ENCODE measurements at places on chromosomes 1 and 21.

DNA sequence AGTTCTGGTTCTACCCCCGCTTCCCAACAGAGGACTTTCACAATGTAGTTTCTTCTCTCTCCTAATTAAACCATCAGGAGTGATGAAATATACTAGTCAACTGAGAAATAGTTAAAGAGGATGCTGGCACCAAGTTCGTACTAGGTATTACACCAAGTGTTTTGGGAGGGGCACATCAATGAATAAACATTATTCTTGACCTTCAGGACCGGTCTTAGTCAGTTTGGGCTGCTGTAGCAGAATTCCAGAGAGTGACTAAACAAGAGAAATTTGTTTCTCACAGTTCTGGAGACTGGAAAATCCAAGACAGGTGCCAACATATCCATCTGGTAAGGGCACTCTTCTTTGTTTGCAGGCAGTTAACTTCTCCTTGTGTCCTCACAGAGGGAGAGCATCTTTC lies 103.8 kb downstream of the SPATA17 start:
- DNase-seq: no peak

DNA sequence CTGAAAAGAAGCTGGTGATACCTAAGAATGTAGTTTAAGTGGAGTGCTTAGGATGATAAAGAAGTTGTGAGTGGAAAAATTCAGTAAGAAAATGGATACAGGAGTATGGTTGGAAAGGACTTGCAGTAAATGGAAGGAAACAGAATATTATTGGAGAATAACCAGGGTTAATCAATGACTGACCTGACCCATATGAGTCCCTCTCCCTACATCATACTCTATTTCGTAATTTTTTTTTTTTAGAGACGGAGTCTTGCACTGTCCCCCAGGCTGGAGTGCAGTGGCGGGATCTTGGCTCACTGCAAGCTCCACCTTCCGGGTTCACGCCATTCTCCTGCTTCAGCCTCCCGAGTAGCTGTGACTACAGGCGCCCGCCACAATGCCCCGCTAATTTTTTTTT lies 33.4 kb upstream of the ENSA start:
- no peak for DNase-seq

DNA sequence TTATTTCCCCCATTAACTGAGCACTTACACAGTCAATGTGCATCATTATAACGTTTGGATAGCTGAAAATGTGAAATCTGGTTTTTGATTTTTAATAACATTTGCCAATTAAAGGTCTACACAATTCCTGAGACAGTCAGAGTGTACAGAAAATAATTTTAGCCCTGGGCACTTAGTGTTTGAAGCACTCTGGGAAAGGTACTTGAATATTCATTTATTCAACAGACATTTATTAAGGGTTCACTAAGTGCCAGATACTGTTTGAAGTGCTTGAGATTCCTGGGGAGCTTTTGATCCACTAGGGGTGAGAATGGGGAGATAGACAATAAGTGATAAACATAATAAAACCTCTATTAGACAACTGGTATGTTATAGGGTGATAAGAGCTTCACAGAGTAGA lies 141.8 kb downstream of the DISC1 start:
- DNase-seq: no peak

DNA sequence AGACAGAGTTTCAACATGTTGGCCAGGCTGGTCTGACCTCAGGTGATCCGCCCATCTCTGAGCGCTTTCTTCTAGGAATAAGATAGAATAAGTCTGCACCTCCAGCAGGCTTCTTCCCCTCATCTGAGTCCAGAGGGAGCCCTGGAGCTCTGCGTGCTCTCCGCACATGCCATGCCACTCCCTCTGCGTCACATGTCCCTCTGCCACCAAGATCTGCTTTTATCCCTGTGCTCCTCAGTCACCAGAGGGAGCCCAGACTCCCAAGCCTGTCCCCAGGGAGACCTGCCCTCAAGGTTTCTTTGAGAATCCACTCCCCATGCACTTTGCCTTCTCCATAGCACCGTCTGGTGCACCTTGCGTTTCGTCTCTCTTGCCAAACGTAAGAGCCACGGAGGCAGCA lies 213.0 kb downstream of the CAMTA1 start:
- DNase-seq: no peak

DNA sequence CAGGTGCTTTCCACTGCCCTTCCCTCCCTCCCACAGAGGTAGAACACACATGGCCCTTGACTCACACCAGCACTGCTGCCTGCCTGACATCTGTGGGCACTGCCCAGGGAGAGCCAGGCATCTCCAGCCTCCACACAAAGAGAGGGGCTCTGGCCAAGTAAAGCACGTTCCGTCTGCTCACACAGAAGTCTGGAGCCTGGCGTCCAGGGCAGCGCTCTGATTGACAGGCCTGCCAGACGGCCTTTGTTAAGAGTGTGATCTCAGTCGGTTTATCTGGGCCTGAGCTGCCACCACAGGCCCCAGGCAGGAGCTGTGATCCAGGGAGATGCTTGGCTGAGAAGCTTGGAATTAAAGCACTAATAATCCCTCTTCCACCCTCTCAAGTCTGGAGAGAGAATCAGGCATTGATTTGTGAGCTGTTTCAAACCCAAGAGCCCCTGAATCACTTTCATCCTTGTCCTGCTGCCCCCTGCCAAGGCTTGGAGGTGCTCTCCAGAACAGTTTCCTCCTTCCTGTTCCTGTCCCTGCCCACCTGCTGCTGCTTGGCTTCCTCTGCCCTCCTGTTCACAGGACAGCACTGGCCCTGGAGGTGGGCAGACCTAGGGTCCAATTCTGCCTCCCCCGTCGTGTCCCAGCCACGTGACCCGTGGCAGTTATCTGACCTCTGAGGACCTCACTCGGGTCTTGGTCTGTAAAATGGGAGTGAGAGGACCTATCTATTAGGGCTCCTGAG lies 3.7 kb downstream of the DMRTB1 start:
- DNase-seq: no peak

GRCh38 chr1:203153051-203153988 lies 22.3 kb downstream of the MYBPH start:
- peak; percentile 36 for DNase-seq

GRCh38 chr1:155006601-155007101 lies 4.0 kb downstream of the ZBTB7B start:
- DNase-seq: no peak

GRCh38 chr1:93123201-93123783 lies 44.2 kb downstream of the MTF2 start:
- DNase-seq: peak; percentile 72

- no peak for DNase-seq
These were observed 190.2 kb downstream of the MATN1 start for GRCh38 chr1:30533141-30533540.

DNA sequence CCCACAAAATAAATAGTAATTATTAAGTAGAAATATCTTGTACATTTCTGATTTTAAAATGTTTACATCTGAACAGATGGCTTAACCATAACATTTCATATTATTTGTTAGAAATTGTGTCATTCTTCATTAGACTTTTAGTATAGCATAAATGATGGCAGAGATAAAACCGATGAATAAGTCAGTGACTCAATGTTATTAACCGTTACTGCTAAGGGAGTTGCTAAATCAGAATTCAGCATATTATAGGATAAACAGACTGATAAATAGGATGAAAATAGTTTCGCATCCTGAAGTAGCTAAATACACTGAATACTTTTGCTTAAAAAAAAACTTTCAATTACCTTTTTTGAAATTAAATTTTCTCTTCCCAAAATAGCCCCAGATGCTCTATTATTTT lies 610.6 kb upstream of the ZP4 start:
- DNase-seq: no peak

GRCh38 chr1:9844756-9845155 lies 21.0 kb upstream of the CLSTN1 start:
- DNase-seq: no peak

DNA sequence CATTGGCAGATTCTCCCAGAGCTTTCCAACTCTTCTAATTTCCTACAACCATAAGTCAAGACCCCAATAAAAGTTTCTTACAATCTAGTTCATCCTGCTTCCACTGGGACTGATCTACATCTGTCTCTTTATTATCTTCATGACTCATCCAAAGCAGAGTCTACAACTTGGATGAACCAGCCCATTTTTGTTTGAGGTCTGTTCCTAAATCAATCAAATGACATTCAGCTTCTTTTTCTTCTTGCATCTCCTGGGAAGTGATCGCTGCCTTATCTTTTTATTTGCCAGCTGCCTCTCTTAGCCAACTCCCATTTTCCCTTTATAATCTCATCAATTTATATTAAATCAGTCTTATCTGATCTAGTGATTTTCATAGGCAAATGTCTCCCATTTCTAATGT lies 105.6 kb downstream of the ERG start:
- no peak for DNase-seq

- no peak for DNase-seq
These were observed 82.1 kb upstream of the ARHGEF16 start for GRCh38 chr1:3372317-3372716.

DNA sequence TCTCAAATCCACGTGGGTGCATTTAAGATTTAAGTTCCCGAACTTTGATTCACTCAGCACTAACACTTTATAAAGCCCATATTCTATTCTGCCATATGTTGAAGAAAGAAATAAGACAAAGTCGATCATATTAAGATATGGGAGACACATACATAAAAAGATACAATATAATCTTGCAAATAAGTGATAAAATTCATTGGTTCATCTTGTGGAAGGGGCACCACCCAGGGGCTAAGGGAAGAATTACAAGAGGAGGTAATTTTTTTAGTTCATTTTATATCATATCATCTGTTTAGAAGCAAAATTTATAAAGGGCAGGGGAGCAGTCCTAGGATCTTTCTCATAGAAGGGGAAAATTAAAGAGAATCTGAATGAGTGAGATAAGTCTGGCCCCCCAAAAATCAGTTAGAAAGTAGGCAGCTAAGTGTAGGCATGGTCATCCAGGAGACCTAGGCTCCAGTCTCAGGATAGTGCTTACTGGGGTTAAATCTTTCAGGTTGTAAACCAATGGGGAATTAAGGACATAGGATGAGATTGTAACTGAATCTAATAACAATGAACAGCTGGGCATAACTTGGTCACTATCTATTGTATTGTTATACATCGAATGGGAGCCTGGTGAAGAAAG lies 124.2 kb upstream of the L1TD1 start:
- peak; percentile 31 for DNase-seq

DNA sequence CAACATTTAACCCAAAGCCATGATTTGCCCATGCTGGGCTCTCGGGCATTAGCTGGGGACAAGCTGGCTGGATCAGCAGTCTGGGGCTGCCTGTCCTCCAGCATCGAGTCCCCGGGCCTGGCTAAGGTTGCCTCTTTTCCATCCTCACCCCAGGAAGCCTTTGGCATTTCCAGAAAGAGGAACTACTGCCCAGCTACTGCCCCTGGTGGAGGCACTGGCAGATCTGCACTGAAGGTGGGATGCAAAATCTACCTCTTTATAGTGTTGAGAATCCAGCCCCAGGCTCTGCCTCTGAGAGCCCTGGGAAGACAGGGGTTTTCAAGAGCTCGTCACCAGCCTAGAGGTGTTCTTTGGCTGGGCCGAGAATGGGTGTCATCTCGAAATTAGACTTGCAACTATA lies 635.9 kb downstream of the MATN1 start:
- DNase-seq: no peak

DNA sequence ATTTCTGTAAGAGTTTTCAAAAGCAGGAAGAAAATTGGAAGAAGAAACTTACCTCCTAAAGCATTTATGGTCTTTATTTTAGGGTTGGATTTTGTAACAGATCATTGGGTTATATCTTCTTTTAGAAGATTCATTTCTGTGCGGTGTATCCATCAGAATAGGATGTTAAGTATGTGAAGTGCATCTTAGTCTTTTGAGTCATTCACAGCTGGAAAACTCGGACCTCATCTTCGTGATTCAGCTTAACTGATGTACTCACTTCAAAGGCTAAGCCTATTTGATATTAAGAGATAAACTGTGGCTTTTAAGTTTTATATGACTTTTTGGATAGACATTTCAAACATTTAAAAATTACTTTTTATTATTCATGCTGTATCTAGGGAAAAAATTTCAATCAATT lies 56.3 kb downstream of the GIPC2 start:
- DNase-seq: peak; percentile 69

- no peak for DNase-seq
These were observed 129.7 kb upstream of the ADGRL2 start for GRCh38 chr1:81671038-81671437.

GRCh38 chr1:197771386-197771785 lies 3.9 kb downstream of the DENND1B start:
- DNase-seq: no peak
